ENCODE measurements at places on chromosomes 7 and 10. TPM values are rescaled to one million over a fixed set of nuclear protein-coding genes. Genes with fewer than 3 reads are reported as not detected.

GPER1 gene
- 3.0 TPM for total RNA-seq

DNA sequence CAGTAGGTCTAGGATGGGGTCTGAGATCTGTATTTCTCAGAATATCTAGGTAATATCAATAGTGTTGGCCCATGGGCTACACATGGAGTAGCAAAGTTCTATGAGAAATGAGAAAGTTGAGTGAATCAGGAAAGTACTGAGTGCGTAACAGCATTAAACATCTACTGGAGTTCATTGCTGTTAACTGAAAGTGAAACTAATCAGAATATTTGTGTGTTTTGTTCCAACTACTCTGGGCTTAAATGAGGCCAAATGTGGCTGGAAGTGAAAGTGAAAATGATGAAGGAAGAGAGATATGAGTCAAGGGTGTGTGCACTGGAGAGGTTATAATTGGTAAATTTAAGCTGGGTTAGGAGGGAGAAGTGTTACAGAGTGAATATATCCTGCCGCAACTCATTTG, 46.5 kb downstream of the TMEM106B start:
- DNase-seq, result no peak

DNA sequence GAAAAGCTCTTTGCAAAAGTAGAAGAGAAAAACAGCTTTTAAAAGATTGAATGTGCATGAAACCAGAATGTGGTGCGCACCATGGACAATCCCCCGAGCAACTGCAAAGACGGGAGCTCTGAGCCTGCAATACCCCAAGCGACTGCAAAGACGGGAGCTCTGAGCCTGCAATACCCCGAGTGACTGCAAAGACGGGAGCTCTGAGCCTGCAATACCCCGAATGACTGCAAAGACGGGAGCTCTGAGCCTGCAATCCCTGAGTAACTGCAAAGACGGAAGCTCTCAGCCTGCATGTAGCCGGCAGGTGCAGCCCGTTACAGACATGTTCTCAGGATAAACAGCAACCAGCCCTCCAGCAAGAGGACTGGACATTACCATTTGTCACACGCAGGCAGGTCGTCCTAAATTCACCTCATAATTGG, 6.2 kb downstream of the ZNF775 start:
- no peak for DNase-seq

DNA sequence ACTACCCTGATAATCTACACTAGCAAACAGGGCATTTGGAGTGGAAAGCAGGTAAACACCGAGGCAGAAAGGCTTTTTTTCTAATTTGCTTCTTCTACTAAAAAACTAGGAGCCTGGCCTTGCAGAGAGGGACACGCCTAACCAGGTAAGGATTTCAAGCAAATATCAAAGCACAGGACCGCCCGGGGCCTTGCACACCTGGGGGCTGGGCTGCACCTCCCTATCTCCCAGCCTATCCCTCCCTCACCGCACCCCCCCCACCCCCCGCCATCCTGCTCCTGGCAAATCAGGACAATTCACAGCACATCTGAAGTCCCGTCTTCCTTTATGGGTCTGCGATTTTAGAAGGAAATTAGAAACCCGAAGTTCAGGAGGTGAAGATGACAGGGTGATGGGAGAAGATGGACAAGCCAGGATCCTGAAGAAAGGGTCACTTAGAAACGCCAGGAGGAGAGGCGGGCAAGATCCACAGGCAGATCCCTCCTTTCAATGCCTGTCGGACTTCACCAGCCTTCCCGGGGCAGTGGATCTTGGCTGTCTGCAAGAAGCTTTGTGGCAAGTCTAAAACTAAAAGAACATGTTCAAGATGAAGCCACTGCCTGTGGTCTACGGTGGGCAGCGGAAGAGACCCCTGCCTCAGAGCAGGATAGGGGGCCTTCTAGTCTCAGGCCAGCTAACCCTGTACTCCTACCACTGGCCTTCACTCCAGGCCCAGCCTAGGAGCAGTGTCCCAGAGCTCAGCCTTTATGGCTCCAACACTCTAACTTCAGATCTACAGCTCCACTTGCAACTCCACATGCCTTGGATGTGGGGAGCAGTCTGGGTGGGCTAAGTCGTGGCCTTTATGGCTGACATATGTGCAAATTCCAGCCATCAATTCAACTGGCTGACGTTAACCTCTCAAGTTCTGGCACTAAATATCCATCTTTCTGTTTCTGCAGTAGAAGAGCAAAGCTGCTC, 43.9 kb downstream of the TNS3 start:
- DNase-seq, result peak; percentile 9

GRCh38 chr7:75725306-75725705, 13.4 kb downstream of the HIP1 start:
- DNase-seq, result no peak

DNA sequence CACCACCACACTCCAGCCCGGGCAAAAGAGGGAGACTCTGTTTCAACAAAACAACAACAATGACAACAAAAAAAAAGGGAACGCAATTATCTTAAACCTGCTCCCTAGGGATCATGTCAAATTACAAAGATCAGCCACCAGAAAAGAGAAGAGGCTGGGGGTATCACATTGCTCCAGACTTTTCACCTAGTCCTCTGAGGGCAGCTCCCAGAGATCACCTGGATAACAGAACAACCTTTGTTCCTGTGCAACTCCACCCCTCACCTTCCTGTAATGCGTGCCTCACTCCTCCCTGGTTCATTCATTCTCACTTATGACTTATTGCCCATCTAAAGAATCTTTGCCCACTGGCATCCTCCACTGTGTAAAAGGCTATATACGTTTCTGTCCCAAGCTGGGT, 31.8 kb downstream of the SVOPL start:
- DNase-seq, result no peak
